Endodermal cell (in vitro differentiated cells): ENCODE measurements at places on chromosomes 5 and 9. TPM values are rescaled to one million over a fixed set of nuclear protein-coding genes. Genes with fewer than 3 reads are reported as not detected.

GAS1 gene
- total RNA-seq, result 5.1 to 6.7 TPM (median 6.3 TPM) in 3 replicates

PLEKHG4B gene
- 5.0 to 20.1 TPM (median 16.3 TPM) in 3 replicates for total RNA-seq

LCN10 gene
- 0.56 to 0.91 TPM (median 0.86 TPM) in 3 replicates for total RNA-seq

SPATA31A3 gene
- not detected in 2 replicates for total RNA-seq

DNA sequence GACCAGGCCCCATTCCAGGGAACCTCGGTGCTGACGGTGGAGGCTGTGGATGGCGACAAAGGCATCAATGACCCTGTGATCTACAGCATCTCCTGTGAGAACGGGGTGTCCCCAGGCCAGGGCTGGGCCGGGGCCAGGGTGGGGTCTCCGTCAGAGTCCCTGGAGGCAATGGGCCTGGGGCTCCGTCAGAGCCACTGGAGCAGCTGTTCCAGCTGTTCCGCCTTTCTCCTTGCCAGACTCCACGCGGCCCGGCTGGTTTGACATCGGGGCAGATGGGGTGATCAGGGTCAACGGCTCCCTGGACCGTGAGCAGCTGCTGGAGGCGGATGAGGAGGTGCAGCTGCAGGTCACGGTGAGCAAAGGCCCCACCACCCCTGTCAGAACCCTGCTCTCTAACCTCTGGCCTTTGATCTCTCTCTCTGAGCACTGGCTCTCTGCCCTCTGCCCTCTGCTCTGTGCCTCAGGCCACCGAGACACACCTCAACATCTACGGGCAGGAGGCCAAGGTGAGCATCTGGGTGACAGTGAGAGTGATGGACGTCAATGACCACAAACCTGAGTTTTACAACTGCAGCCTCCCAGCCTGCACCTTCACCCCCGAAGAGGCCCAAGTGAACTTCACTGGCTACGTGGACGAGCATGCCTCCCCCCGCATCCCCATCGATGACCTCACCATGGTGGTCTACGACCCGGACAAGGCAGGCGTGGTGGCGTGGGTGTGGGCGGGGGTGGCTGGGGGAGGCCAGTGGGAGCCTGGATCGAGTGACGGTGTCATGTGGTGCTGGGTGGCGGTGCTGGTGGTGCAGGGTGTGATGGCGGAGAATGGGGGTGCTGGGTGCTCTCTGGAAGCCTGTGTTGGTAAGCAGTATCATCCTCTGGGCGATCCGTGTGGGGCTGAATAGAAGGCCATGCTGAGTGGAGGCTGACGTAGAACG is 26.6 kb downstream of the CDHR2 start:
- no peaks in the 10 kb centered on the region for H3K27me3 ChIP-seq
- no peaks in the 10 kb centered on the region for H3K4me1 ChIP-seq
- H3K4me3 ChIP-seq, result no peak overlapping the region

DNA sequence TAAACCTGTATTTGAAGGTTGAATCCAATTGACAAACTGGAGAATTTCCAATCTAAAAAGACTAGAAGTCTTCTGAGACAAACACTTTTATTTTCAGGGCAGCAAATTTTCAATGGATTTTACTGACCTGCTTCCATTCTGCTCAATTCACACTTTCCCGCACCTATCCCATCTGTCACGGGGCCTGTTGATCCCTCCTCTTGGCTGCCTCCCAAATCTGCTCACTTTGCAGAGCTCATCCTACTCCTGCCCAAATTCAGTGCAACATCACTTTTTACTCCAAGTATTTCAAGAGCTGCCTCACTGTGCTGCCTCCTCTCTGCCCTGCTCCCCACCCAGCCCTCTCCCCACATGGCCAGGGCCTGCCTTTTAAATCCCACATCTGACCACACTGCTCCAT is 35.1 kb downstream of the GOLM1 start:
- no peak overlapping the region for H3K4me3 ChIP-seq
- H3K27me3 ChIP-seq, result no peaks in the 10 kb centered on the region
- no peak for DNase-seq

DNA sequence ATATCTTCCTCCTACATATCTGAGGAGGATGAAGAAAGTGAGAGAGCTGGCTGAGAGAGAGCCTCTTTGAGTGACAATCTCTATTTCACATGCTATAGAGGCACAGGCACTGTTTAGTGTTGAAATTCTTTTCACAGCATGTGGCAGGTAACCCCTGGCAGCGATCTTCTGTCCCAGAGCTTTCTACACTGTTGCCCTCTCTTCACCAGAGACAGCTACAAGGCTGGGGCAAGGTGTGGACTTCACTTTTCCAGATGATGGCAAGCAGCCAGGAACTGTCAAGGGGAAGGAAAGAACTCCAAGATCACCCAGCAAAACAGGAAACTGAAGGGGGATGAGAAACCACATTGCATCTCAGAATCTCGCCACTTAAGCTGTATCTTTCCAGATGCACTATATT is 205.2 kb downstream of the CAAP1 start:
- no peak overlapping the region for H3K27ac ChIP-seq
- H3K4me1 ChIP-seq, result peaks cover 14% of the 10 kb centered on the region
- no peaks in the 10 kb centered on the region for H3K36me3 ChIP-seq
- no peak overlapping the region for H3K4me3 ChIP-seq
- DNase-seq, result peak; percentile 58
